ENCODE measurements at places on chromosomes 3 and 15.
A peak's percentile ranks its signal among the peaks of the same experiment; 100 is the strongest.

GRCh38 chr3:160458151-160458550 is 8.6 kb upstream of the TRIM59 start:
- no peak for DNase-seq

GRCh38 chr3:365268-365667 is 168.7 kb downstream of the CHL1 start:
- no peak for DNase-seq

GRCh38 chr3:72811571-72811970 is 36.7 kb downstream of the SHQ1 start:
- no peak for DNase-seq

DNA sequence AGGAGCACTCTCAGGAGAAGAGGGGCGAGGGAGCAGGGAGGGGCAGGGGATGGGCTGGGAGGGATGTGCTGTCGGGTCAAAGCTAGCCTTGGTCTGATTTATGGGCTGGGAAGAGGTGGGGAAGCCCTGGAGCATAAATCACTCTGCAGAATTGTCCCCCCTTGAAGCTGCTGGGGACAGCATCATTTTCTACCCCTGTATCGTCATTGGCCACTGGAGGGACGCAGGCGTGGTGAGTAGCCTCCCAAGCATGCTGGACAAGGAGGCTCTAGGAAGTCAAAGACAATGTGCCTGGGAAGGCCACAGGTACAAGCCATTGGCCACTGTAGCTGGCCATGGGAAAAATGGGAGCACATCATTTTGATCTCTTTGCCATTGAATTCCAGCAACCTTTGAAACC is 175.5 kb upstream of the CTDSPL start:
- no peak for DNase-seq

DNA sequence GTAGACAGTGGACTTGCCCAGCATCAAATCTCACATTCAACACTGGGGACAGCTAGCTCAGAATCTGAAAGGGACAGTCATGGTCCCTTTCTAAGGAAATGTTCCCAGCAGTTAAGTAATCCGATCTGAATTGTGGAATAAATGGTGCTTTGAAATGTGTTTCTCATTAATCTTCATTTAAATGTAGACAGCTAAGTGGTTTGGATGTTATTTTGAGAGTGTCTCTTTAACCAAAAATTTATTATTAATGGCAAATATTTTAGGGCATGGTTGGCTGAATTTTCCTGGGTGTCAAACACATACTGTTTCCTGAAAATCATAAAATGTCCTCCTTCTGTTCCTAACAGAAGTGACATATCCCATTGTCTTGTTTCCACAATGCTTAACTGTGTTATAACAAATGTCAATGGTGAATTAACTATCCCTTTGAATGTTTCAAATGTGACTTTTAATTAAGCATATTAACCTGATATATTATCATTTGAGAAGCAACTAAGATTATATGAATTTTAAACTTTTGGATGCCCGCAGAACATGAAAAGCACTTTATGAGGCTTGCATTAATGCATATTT is 210.8 kb downstream of the CHST2 start:
- no peak for DNase-seq

DNA sequence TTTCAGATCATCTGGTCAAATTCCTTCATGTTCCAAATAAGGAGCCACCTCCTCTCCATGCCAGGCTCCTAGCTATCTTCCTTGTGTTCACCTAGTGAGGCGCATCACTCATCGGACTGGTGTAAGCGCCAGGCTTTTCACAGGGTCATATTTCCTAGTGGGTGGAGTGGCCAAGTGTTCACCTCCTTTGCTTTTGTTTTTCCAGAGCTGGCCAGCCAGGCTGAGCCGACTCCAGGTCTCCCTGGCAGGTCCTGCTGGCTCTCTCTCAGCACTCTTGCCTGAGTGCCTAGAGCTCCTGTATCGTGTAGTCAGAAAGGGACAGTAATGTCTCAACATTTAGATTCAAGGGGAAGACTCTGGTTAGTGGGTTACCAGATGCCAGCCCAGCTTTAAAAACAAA is 31.0 kb downstream of the HEG1 start:
- no peak for DNase-seq

DNA sequence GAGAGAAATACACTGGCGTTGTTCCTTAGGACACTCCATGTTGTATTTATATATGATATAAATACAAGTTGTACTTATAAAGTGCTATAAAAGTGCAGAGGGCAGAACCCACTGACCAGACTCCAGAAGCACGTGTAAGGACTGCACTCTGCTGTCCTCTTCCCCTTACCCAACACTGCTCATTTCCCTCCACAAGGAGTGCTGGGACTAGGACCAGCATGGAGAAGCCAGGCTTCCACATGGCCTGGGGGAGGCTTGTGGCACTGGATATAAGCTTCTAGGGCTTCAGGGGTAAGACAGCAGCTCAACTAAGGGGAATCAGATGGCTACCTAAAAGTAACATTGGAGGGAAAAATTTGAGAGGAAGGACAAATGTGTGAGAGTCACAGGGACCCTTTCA is 556.9 kb downstream of the IGSF11 start:
- DNase-seq: no peak

DNA sequence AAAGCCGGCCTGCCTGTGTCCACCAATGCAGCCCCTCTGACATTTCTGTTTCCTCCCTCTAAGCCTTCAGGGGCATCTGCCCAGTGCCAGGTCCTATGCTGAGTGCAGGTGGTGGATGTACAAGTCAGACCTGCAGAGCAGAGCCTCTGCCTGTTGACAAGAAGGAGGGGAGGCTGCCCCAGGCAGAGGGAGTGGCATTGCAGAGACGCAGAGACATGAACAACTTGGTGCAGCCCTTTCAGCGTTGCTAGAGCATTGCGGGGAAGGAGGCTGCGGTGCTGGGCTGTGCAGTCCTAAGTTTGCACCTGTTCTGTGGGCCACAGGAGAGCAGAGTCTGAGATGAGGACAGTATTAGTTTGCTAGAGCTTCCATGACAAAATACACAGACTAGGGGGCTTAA is 65.2 kb downstream of the LSM3 start:
- DNase-seq: no peak

DNA sequence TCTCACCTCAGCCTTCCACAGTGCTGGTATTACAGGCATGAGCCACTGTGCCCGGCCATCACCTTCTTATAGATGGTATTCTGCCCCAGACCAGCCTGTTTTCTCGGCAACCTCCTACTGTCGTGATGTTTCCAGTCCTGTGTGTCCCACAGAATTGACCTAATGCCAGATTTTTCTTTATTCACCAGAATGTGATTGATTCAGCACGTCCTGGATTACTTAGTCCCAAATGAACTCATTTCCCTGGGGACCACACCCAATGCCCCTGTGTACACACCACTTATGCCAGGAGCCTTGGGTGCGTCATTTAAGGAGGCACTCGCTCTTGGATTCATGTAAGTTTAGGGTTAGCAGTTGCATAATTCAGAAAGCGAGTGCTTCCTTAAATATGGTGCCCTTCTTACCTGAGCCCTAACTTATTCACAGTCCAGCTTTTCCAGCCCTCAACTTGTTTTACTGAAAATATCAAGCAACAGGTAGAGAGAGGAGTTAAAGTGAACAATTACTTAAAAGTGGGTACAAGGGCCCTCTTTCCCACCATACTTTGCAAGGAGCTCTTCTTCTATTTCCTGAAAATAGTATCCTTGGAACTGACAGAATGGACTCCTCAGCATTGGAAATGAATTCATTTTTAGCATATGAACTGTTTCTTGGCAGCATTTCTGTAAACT is 64.6 kb upstream of the UBE2E1 start:
- no peak for DNase-seq

DNA sequence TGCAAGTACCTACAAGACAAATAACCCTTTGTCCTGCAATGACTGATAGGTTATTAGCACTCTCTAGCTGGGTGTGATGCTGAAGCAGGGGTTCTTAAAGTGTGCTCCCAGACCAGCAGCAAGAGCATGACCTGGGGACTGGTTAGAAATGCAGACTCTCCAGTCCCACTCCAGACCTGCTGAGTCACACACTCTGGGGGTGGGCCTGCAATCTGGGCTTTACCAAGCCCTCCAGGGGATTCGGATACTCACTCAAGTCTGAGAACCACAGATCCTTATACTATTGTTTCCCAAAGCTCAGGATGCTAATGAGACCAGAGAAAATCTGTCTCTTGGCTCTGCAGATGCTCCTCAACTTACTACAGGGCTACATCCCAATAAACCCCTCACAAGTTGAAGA is 142.1 kb upstream of the RAD18 start:
- DNase-seq: no peak

DNA sequence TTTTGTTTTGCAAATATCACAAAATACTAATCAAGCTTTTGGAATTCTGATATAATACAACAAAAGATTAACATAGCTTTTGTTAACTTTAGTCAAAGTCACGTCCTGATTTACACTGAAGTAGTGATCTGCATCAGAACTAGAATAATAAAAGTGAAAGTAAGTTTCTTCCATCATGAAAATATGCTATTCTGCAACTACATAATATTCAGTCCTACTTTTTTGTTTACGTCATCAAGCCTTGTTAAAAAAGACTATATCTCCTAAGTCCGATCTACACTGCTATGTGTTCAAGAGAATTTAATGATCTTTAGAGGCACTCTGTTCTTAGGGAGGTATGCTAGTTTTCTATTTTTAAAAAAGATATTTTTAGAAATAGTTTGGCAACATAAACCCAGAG is 330.1 kb downstream of the ARPP21 start:
- no peak for DNase-seq

DNA sequence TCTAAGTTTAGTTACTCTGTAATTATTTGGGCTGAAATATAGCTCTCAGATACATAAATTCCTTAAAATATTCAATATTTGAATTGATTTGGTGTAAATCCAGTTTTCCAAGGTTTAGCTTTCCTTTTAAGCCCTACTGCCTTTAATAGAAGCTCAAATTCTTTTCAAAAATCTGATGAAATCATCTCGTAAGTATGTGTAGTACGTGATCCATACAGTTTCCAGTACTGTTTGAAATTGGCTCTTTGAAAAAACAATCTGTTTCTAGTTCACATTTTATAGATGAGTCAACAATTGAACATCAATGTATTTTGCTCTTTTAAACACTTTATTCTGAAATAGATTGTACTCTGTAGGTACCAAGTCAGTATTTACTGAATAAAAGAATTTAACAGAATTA is 84.2 kb downstream of the LRRC49 start:
- DNase-seq: peak; percentile 16

- no peak for DNase-seq
Measured at GRCh38 chr3:132062535-132062934, 27.7 kb upstream of the CPNE4 start.

GRCh38 chr15:61681676-61682075 is 378.6 kb downstream of the VPS13C start:
- DNase-seq: no peak

All from AG20443 (cell line).